NCI-H1048 (cell line): ENCODE measurements at places on chromosomes 13 and 19.

DNA sequence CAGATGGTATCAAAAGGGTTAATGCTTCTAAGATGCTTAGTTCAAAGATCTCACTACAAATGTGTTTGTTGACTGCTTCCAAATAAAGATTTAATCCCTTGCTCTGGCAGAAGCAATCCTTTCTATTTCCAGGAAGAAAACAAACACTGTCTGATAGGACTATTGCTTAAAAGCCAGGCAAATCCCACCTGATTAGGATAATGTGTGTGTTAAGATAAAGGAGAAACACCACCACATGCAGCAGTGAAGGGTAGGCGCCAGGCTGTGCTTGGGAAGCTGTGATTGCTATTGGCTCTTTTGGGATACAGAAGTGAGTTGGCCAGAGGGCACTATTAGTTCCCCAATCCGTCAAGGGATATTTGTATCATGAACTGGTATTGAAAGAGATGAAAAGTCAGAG, 62.8 kb upstream of the LRCH1 start:
- no peak for DNase-seq

DNA sequence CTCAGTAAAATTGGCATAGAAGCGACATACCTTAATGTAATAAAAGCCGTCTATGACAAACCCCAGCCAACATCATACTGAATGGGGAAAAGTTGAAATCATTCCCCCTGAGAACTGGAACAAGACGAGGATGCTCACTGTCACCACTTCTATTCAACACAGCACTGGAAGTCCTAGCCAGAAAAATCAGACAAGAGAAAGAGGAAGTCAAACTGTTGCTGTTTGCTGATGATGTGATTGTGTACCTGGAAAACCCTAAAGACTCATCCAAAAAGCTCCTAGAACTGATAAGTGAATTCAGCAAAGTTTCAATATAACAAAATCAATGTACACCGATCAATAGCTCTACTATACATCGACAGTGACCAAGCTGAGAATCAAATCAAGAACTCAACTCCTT, 63.3 kb downstream of the TNFSF13B start:
- no peak for DNase-seq

DNA sequence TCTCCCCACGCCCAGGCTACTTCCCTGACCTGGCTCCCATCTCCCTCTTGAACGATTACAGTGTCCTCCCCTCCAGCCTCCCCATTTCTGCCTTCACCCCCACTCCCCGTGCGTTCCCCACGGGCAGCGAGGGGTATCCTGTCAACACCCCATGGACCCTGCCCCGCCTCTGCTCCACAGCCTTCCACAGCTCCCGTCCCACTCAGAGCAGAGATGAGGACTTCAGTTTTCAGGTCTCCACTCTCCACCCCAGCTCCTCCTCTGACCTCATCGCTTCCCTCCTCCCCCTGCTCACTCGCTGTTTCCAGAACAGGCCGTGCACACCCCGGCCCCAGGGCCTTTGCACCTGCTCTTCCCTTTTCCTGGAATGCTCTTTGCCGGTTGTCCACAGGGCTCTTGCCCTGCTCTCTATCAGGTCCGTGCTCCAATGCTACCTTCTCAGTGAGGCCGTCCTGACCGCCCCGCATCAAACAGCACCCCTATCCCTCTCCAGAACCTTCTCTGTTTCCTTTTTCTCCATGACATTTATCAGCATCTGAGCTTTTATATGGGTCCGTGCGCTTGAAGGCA, 15.0 kb downstream of the LRRC4B start:
- no peak for DNase-seq

GRCh38 chr13:21219036-21219381, 42.6 kb downstream of the MRPL57 start:
- no peak for DNase-seq

- DNase-seq = no peak
These were observed 43.2 kb downstream of the CCNA1 start for GRCh38 chr13:36475468-36475867.

GRCh38 chr19:53504885-53505284, 33.1 kb upstream of the ZNF331 start:
- DNase-seq = no peak

GRCh38 chr19:18665771-18666202, 17.7 kb upstream of the CRTC1 start:
- DNase-seq = no peak

- no peak for DNase-seq
These were observed 550 bp downstream of the ZNF383 start for GRCh38 chr19:37218592-37218935.

DNA sequence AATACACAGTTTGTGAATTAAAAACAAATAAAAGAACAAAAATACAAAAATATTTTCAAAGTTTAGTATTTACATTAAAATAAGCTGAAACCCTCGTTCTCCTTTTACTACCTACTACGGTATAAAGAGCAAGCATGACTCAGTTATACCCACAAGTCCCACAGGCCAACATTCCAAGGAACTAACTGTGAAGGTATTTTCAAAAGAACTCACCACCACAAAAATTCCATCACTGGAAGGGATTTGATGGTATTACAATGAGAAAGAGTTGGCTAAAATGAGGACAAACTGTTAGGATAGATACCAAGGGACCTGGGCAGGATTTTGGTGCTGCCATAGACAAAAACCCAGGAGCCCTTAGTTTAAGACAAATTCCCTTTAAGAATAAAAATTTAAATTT, 122.7 kb downstream of the TBC1D4 start:
- DNase-seq = no peak

- DNase-seq = no peak
These were observed 63.0 kb downstream of the TBC1D4 start for GRCh38 chr13:75418997-75419396.

- DNase-seq = no peak
These were observed 10.3 kb downstream of the ZNF480 start for GRCh38 chr19:52307275-52307674.

- DNase-seq = no peak
These were observed 14.2 kb upstream of the LENG8 start for GRCh38 chr19:54434873-54435214.

DNA sequence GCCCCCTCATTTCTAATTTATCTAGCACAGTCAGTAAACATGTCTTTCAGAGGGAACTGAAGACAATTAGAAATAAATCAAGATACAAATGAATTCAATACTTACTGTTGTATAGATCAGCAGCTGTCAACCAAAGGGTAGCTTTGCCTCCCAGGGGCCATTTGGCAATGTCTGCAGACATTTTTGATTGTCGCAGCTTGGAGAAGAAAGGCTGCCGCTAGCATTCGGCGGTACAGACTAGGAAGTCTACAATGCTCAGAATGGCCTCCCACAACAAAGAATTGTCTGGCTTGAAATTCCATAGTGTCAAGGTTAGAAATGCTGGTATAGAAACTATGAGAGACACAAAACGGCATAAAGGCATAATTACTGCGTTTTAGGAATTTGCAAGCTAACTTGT, 91.6 kb downstream of the RGCC start:
- no peak for DNase-seq

DNA sequence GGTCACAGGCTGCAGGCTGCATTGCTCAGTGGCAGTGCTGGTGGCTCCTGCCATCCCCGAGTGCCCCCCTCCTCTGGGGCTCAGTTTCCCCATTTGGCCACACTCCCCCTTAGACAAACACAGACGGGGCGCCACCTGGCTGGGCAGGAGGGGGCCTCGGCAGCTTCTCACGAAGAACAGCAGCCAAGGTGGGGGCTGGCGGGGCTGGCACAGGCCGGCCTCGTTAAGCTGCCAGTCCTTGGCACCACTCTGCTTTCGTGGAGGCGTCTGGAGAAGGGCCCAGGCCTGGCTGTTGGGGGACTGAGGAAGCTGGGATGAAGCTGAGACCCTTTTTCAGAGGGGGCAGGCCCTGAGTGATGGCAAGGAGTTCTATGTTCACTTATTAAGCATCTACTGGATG, 3.7 kb upstream of the ZNRF4 start:
- no peak for DNase-seq

DNA sequence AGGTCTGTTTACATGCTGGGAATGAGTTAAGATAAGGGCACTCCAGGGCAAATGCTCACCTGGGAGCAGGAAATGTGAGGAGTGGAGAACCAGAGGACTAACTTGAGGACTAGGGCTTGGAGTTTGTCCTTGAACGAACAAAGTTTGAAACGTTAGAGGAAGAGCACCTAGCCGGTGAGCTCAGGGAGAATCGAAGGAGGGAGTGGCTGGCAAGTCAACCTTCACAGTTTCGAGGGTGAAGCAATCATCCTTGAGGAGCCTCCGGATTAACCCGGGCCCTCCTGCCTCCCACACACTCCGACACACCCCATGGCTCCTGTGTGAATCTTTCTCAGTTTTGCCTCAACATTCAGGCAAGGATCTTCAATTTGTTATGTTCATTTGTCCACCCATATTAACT, 58.6 kb downstream of the LMO7 start:
- DNase-seq = no peak

- DNase-seq = no peak
These were observed 21.5 kb upstream of the FOSB start for GRCh38 chr19:45446295-45446694.
